ENCODE measurements at places on chromosomes 16 and 17.

- DNase-seq = peak; percentile 62
These were observed 45.1 kb downstream of the AHSP start for GRCh38 chr16:31572821-31573220.

DNA sequence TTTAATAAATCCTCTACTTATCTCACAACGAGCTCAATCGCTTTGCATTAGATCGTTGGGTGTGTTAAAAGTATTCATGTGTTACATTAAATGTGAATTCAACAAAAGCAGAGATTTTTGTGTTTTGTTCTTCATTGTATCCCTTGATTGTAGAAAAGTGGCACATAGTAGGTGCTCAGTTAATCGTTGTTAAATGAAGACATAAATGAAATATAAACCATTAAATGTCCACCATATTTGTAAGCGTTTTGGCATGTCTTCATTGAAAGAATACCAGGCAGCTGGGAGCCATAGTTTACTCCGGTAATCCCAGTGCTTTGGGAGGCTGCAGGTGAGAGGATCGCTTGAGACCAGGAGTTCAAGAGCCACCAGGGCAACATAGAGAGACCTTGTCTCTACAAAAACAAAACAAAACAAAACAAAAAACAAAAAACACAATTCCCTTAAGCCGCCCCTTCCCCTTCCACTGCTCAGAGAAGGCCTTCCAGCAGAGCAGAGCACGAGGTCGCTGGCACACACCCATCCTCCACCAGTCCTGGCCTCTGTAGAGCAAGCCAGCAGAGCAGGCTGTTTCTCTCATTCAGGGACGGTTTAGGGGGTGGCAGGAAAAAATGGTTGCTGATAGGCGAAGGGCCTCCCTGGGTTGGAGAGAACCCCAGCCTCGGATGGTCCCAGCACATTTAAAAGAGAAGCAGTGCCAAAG, 673 bp upstream of the CHD9 start:
- DNase-seq = peak; percentile 86

DNA sequence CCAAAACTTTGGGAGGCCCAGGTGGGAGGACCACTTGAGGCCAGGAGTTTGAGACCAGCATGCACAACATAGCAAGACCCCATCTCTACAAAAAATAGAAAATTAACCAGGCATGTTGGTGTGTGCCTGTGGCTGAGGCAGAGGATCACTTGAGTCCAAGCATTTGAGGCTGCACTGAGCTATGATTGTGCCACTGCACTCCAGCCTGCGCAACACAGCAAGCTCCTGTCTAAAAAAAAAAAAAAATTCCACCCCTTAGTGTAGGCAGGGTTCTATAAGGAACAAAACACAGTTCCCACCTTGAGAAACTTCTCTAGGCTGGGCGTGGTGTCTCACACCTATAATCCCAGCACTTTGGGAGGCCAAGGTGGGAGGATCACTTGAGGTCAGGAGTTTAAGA, 36.3 kb upstream of the HAPSTR1 start:
- DNase-seq = no peak

GRCh38 chr17:44976206-44976605, 8.1 kb upstream of the C1QL1 start:
- DNase-seq = no peak

DNA sequence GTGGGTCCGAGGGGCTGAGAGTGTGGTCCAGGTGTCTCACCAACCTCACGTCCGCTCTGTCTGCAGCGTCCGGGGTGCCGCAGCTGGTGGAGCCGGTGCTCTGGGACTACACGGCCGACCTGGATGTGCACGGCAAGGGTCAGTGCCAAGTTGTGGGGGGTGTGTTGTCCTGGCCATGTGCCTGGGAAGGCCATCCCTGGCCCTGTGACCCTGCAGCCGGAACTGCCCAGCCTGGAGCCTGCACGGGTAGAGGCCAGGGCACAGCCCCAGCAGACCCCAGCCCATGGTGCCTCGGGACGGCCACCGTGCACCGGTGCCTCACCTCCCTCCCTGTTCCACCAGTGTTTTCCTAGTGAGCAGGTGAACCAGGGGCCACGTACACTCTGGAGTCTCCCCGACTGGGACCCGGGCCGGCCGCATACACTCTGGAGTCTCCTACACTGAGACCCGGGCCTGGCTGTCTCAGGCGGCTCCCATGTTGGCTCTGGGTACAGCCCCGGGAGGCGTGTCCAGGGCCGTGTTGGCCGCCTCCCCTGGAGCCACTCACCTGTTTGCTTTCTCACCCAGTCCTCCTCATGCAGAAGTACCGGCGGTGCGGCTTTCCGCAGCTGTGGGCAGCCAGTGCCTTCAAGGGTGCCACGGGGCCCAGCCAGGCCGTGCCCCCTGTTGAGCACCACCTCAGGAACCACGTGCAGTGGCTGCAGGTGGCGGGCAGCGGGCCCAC, 13.8 kb downstream of the CYBC1 start:
- DNase-seq = no peak

DNA sequence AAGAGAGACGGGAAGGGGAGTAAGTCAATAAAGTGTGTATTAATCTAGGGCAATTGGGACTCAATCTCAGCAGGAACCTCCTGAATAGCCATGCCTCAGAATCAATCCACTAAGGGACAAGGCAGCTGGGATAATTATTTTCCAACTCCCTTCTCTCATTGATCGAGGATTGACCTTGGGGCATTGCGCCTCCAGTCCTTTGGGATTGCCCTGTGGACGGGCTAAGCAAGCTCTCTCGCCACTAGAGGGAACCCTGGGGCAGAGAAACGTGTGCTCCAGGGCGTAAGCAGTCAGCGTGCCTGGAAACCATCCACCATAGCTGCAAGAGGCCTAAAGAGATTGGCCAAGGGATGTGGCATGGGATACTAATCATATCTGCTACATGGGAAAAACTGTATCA, 53.9 kb upstream of the ERCC4 start:
- peak; percentile 82 for DNase-seq

DNA sequence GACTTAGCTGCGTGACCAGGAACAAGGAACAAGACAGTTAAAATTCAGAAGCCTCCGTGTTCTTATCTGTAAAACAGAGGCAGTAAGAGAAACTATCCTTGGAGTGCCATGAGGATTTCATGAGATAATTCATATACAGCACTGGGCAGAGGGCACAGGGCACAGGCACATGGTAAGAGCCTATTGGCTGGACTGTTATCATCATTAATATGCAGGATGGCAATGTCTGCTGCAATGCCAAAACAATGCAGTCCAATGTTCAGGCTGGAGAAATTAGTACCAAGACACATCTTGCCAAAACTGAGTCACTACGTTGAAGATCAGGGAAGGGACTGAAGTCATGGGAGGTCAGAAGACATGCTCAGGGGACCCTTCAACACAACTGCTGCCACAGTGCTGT, 13.6 kb downstream of the CDRT4 start:
- DNase-seq = no peak

DNA sequence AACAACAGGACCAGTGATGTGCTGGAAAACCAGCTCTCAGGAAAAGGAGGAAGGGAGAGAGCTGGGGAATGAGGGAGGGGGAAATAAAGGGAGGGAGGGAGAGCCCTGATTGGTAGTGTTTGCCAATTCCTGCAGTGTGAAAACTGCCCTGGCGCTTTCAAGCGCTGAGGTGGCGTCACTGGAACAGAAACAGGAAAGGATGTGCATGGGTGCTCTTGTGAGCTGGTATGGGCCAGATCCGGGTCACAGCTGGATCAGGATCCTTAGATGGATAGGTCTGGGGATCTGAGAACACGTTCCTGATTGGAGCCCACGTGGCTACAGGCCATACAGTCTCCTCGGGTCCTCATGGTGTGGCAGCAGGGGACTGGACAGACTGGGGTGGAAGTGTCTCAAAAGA, 16.7 kb upstream of the MLKL start:
- DNase-seq = no peak

DNA sequence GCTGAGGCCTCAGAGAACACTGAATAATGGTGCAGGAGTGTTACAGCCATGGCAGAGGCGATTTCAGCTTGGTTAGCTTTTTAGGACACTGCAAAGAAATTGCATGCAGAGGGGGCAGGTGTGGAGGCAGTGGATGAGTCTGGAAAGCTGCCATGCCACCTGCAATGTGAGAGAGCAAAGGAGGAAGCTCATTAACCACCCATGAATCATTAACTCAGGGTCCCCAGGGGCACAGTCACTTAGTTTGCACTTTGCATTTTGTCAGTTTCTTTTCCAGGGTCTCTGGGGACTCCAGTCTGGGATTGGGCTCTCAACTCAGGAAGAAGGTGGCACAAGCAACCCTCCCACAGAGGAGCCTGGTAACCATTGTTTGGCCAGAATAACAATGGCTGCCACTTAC, 132.9 kb downstream of the USP31 start:
- no peak for DNase-seq

GRCh38 chr16:4909825-4910224, 27.1 kb downstream of the PPL start:
- no peak for DNase-seq

GRCh38 chr17:15651583-15652110, 32.1 kb upstream of the FBXW10B start:
- DNase-seq = peak; percentile 99

DNA sequence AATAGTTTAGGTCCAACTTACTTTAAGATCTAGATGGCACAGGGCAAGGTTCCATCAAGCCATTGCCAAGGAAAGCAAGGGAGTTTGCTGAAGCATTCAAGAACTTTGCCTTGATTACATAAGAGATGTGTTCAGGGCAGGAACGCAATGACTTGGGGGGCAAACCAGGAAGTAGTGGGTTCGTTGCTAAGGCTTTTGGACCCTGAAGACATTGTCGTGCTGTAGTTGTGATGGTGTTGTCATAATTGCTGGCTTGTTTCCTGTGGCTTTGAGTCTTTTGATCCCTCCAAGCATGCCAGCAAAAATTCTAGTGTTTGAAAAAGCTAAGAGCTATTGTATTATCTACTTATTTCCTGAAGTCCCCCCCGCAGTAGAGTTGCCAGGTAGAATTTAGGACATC, 70.7 kb upstream of the HNF1B start:
- peak; percentile 45 for DNase-seq

DNA sequence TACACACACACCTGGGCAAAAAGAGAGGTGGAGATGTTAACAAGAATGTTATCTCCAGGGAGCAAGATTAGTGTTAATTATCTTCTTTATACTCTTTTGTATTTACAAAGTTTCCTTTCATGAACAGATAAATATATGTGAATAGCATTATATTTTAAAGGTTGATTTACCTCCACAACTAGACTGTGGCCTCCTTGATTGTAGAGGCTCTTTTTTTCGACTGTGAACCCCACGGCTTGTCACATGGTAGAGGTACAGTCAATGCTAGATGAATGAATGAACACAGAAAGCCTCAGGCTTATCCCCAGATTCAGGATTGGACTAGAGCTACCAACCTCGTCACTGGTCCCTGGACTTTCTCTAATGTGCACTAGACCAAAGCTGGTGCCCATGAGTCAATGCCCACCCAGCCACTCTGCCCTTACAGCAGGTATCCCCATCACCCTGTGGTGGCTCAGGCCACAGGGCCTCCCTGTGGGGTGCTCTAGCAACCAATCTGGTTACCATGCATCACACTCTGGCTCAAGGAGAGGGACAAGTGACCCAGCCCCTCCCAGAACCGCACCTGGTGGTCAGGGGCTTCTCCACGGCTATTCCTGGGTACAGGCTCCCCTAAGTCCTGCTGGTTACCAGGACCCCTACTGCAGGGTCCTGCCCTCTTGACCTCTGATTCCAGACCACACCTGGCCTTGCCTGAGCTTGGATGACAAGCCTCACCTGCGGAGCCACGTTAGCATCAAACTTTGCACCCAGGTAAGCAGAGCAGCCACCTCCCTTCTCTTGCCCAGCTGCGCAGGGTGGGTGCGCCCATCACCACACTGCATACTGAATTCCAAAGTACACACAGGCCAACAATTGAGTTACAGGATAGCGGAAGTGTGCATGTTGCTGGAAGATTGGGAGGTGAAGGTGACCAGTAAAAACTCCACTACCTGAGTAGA, 101.0 kb downstream of the CDYL2 start:
- DNase-seq = no peak

DNA sequence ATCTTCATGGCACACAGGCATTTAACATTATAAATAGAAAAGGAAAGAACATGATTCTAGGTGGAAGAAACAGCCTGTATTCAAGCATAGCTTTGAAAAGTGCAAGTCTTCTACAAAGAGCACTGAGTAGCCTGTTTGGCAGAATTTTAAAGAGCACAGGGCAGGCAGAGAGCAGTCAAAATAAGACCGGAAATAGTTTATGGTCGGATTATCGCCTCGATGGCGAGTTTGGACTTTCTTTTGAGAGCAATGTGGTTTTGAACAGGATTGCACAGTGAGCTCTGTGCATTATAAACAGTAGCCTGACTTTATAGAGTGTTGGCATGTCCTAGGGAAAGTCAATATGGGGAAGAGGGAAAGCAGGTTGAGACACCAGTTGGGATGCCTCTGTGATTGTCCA, 6.2 kb upstream of the TMEM100 start:
- DNase-seq = no peak

DNA sequence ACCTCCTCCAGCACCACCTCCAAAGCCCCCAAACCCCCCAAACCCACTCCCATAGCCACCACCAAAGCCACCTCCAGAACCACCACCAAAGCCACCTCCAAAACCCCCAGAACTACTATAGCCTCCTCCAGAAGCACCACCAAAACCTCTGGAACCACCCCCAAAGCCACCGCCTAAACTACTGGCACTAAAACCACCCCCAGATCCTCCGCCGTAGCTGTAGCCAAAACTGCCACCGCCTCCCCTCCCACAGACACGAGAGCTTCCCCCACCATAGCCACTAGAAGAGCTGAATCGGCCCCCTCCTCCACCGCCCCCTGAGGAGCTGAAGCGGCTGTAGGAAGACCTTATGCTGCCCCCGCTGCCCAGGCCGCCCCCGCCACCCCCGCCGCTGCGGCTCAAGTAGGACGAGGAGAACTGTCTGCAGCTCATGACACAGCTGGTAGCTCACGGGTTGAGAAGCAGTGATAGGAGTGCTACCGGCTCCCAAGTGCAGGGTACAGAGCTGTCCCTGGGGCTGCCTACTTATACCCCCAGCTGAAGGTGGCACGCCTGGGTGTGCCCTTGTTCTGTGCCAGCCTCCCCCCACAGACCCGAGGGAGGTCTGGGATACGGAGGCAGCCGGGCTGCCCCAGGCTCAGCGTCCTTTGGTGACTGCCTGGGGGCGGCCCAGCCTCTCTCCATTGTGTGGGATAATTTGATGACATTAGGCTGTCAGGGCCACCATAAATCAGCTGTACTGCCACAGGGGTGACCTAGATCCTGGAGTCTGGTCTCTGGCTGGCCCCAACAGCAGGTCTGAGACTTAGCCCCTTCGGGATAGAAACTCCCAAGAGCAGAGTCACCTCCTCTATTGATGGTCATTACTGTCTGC, at the start of gene KRT9:
Gene KRT9, minus strand, starts transcription at position 499 of the 874 bp plus-strand sequence. Its CDS starts 67 bp downstream, at position 432.
- no peak for DNase-seq

DNA sequence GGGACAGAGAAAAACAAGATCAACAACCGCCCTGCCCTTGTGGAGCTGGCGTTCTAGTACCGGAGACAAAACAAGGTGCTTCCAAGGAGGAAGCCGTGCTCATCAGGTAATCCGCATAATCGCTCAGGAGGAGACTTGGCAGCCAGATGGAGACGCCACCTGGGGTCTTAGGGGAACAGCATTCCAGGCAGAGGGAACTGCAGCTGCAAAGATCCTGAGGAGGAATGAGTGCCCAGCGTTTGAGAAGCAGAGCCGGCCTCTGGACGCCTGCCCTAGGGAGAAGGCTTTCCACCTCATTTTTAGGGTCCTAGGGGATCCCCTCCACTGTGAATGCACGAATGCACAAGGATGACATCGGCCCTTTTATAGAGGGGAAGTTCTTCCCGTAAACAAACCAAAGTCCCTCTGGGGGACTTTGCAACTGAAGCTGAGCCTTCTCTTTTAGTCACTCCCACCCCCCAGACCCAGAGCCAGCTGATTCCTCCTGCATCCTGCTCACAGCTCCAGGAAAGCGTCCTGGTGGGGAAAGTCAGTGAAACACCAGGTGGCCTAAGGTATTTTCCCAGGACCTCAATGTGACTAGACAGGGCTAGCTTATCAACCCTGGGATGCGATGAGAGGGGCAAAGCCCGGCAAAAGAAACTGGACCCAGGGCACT, 13.2 kb upstream of the MPRIP start:
- no peak for DNase-seq
